ENCODE measurements at places on chromosomes 5 and 9.

- no peak for DNase-seq
Measured at GRCh38 chr9:18122171-18122570, 351.8 kb upstream of the ADAMTSL1 start.

- no peak for DNase-seq
Measured at GRCh38 chr5:151523335-151523734, 67.8 kb downstream of the FAT2 start.

DNA sequence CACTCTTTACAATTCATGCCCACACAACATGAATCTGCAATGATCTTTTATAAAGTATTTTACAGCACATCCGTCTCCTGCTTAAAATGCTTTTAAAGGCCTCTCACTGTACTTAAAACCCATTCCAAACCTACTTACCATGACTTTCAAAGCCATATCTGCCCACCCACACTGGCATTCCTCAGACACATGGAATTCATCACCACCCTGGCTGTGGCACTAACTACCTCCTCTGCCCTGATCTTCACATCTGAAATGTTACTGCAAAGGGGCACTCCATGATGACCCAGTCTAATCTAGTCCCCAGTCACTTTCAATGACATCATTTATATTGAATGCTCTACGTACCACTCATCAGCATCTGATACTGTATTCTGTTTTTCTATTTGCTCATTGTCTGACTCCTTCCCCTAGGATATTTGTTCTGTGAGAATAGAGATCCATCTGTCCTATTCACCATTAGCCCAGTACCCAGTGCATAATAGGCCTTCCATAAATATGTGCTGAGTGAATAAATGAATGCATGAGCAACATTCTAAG, 193.2 kb upstream of the KIF2A start:
- DNase-seq: no peak

DNA sequence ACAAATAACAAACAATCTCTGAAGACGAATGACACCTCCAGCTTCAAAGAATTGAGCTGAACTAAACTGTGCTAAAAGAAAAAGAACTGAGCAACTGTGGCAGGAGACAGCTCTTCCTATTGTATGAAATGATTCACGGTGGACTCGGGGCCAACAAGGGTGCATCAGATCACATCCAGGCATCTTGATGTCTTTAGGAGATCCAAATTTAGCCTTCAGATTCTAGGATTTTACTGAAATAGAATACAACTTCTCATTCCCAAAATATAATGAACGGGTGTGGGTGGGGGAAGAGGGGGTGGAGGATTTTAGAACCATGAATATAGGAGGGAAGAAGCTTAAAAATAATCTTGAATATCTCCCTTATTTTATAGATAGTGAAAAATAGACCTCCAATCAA, 631.8 kb downstream of the ELAVL2 start:
- no peak for DNase-seq

GRCh38 chr9:4828761-4829160, 36.0 kb downstream of the RCL1 start:
- no peak for DNase-seq

DNA sequence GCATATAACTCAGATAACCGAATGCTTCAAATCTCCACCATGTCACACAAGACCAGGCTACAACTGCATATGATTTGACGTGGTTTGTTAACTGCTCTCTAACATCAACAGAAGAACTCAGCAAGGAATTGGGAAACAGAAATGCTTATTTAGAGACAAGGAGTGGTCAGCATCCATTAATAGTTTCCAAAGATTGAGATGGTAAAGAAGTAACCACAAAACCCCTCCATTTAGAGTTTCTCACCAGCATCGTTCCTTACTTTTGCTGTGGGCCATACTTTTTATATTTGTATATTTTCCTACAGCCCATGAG, 25.2 kb downstream of the DPYSL3 start:
- no peak for DNase-seq

- DNase-seq: no peak
Measured at GRCh38 chr9:83266331-83266665, 203.4 kb upstream of the RASEF start.

- no peak for DNase-seq
Measured at GRCh38 chr5:50501491-50502228, 60.6 kb upstream of the EMB start.

DNA sequence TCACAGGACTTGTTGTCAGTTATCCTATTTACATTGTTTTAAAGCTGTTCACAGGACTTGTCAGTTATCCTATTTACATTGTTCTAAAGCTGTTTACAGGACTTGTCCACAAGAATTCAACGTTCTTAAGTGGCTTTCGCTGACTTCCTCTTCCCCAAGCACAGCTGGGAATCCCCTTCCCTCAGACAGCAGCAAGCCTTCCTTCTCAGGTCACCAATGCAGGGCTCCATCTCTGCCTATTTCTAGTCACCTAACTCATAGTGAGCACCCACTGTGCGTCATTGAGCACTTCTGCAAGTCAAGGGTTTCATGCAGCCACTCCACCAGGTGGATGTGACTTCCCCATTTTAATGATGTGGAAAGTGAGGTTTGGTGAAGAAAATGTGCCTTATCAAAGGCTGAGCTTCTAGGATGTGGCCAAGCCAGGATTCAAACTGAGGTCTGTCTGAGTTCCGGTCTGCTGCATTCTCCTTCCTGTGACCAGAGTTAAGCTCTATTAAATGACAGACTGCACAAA, 109.8 kb upstream of the ZNF462 start:
- no peak for DNase-seq

DNA sequence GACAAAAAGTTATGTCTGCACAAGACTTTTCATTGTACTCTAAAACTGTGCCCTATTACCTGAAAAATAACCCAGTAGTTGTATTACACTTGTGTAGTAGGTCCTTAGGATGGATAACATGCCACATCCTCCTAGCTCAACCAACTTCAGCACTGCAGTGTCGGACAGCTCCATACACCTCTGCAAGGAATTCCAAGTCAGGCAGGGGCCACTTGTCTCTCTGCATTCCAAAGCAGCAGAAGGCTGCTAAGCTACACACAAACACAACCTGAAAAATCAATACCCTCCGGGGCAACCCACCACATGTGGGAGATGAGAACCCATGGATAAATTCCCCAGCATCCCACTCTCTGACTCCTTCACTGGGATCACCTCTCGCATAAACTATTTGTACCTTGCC, 50.2 kb downstream of the MED10 start:
- DNase-seq: no peak

GRCh38 chr9:129665389-129665775, at the start of gene PRRX2:
Gene PRRX2, plus strand, starts transcription at chr9:129665647. Its CDS starts 221 bp downstream, at chr9:129665868.
- DNase-seq: no peak

- DNase-seq: no peak
Measured at GRCh38 chr5:79086116-79086515, 16.5 kb downstream of the BHMT2 start.

GRCh38 chr9:6632516-6633183, 12.9 kb downstream of the GLDC start:
- DNase-seq: no peak

- DNase-seq: no peak
Measured at GRCh38 chr5:55305345-55305744, 2.1 kb downstream of the DHX29 start.

DNA sequence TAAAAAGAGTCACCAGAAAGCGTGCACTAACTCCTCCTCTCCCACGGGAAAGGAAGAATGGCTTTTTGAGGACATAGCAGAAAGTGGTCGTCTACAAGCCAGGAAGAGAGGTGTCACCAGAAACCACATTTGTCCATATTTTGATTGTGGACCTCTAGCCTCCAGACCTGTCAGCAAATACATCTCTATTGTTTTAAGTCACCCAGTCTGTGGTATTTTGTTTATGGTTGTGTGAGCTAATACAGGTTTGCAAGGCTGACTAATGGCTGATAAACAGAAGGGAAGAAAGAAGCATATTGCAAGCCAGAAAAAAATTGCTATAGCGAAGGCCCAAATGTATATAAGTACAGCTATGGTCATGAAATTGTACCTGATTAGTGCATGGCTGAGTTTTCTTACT, 21.4 kb downstream of the WDR70 start:
- DNase-seq: no peak

- DNase-seq: no peak
Measured at GRCh38 chr5:89005990-89006389, 123.0 kb upstream of the MEF2C start.

DNA sequence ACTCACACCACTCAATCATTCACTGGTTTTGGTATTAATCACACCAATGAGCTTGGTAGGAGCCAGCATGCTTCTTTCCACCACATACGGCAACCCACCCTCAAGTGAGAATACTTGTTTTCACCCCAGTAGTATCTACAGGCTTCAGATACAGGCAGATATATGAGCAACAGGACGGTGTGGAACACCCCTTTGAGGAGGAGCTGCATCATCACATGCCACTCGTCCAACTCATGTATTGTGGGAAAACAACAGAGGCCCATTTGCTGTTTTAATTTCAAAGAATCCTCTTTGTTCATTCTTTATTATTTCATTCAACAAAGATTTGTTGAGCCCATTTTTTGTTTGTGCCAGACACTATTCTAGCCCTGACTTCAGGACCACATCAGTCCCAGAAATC, 46.0 kb downstream of the RORB start:
- DNase-seq: no peak

- no peak for DNase-seq
Measured at GRCh38 chr5:137825165-137825564, 42.5 kb upstream of the MYOT start.

DNA sequence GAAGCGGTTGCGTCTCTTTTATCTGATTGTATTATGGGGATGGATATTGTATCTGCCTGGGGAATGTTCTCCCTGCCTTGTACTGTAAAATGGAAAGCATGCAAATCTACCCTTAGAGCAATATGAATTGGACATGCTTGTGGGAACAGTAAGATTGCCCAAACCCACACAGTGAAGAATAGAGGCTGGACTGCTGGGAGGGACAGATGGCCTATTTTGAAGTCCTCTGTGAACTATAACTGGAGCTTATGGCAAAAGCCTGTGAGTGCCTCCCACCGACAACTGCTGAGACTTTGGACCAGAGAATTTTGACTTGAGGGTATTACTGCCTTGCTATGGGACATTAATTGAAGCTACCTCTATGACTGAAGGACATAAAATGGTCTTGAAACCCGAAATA, 168.9 kb downstream of the ERCC6L2 start:
- no peak for DNase-seq

DNA sequence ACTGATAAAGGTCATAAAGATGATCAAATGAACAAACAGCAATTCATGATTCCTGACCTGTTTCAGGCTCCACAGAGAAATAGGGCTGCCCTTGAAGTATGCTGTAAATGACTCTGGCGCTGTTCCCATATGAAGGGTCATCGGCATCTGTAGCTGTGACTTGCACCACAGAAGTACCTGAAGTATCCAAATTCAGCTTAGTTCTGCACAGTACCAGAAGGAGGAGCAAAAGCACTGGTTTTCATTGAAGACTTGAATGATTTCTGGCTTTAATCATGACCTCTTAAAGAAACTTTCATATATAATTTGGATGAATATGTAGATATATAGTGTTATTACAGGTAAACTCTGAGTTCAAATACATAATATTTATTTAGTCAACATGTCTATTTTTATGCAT, 109.1 kb downstream of the CDH10 start:
- DNase-seq: no peak

DNA sequence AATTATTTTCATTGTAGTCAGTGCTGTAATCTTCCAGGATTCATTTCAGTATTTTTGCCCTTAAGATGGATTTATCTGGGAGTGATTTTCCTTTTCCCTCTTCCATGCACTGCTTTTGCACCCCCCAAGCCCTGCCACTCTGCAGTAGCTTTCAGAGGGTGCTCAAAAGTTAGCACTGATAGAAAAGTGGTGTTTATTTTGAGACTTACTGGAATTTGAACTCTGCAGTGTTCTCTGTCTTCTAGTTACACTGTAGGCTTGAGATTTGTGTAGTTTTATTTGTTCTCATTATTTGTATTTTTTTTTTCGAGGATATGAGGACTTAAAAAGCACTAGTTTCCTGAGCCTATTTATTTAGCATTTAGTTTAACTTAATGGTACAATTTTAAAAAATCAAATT, 70.5 kb downstream of the HSD17B4 start:
- no peak for DNase-seq

GRCh38 chr5:10695055-10695649, 65.9 kb downstream of the DAP start:
- no peak for DNase-seq

- no peak for DNase-seq
Measured at GRCh38 chr5:55173687-55174230, 782 bp upstream of the CDC20B start.

DNA sequence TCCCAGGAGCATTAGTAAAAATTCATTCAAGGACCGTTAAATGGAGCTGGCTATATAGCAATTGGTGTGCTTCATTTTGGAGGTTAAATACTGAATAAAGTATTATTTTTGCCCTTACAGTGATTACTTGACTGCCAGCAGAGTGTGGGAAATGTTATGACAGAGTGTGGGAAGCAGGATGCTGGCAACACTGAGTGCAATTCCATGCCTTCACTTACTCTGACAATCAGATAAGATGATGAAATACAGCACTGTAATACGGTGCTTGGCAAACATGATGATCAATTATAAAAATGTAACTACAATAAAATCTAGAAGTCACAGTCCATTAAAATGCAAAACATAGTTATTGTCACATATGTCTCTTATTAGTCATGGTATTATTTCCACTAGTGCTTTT, 651.3 kb downstream of the PTPRD start:
- DNase-seq: no peak

DNA sequence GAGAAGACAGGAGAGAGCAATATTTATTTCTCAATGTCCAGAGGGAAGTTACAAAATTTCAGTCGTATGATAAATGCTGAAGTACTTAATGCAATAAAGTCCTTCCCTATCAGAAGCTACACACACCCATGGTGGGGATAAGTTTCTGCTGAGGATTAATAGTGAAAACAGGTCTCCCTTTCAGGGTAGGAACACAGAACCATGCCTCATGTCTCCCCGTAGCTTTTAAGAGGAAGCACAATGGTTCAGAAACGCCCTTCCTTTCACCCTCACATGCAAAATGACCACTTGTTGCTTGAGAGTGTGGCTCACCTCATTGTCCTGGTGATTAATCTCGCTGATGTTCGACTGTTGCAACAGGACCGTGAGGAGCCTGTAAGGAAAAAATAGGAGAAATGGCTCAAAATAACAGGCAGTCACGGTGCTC, 73.6 kb downstream of the ANKRD55 start:
- DNase-seq: no peak

DNA sequence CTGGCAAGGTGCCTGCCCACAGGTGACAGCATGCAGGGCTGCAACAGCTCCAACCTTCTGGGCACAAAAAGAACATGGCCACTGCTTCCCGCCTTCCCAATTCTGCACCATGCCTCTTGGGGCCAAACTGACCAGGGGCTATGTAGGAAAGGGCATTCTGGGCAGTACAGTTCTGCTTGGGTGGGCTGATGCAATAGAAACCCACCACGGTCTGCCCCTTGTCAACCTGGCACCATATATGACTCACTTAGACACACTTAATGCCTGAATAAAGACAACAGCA, 40.2 kb upstream of the FCN1 start:
- DNase-seq: peak; percentile 34

DNA sequence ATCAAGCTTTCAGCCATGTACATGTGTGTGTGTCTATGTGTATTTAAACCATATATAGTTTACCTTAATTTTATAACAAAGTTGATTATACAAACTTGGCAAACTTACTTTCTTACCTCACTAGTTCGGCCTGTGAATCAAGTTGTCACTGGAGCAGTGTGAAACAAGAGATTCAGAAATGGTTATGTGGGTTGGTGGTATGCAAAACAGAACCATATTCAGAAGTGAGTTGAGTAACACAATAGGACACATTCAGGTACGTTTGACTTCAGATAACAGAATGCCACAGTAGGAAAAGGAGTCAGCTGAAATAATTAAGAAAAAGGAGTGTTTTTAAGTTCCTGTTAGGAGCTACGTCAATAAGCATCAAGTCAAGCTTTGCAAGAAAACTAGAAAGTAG, 21.5 kb downstream of the XPA start:
- no peak for DNase-seq

- DNase-seq: no peak
Measured at GRCh38 chr5:5979377-5979760, 399.0 kb downstream of the MED10 start.

Data from natural killer cell treated with Interleukin-12 subunit alpha and Interleukin-12 subunit beta and Interleukin-15 and Interleukin-18, amount 100 ng/mL, for 72 hours (primary cell).